ENCODE measurements at places on chromosomes 4 and X. TPM values are rescaled to one million over a fixed set of nuclear protein-coding genes. Genes with fewer than 3 reads are reported as not detected.

DNA sequence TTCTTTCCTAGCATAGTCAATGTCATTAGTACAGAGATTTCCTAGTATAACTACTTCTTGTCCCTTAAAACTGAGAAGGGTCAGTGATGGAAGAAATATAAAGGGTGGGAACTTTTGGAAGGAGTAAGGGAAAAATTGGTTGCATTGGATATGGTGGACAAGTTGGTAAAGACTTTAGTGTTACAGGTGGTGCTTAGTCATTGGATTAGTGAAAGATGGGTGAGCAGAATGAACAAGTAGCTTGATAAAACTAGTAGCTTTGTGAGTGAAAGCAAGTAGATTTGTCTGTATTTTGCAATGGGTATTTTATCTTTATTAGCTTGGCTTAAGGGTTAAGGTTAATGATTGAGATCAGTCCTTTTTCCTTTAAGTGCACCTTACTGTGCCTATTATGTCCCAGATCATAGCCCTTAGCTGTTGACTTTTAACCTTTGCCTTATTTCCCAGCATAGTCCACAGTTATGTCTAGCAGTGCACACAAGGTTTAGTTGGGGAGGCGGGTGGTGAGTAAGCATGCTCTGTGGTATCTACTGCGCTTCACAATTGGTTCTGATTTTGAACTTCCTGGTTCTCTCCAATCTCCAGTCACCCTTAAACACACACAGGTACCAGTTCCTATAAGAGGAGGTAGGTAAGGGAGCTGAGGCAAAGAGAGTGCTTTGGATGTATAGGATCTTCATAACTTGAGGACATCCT lies 9.5 kb downstream of the WDR44 start:
- no peak for DNase-seq

DNA sequence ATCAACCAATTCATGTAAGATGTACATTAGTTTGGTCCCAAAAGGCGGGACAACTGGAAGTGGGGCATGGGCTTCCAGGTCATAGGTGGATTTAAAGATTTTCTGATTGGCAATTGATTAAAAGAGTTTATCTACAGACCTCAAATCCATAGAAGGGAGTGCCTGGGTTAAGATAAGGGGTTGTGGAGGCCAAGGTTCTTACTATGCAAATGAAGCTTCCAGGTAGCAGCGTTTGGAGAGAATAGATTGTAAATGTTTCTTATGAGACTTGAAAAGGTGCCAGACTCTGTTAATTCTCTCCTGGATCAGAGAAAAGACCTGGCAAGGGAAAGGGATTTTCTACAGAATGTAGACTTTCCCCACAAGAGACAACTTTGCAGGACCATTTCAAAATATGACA lies 2.4 kb downstream of the MGST2 start:
- no peak for DNase-seq

Gene PNMA3
- total RNA-seq: 1.2 TPM

- DNase-seq: no peak
These were observed 20.7 kb upstream of the CSN1S1 start for GRCh38 chr4:69910016-69910782.

Gene CT47A7
- total RNA-seq: not detected

Gene UGT8
- 2.2 TPM for total RNA-seq

Gene ADH1B
- 142 TPM for total RNA-seq

DNA sequence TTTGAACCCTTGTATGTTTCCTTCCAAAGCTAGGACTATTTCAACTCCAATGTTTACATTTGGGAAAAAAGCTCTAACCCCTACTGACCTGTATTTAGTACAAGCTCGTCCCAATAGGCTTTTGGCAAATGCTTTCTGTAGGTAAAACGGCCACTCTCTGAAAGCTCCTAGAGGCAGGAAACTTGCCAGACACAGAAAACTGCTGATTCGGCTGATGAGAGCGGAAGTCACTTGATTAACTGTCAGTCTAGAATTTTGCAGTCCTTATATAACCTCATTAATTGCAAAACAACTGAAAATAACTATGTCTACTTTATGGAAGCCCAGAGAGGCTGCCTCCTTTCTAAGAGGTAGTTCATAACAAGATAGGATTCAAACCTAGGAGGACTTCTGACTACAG lies 108.1 kb downstream of the TSPAN7 start:
- no peak for DNase-seq

DNA sequence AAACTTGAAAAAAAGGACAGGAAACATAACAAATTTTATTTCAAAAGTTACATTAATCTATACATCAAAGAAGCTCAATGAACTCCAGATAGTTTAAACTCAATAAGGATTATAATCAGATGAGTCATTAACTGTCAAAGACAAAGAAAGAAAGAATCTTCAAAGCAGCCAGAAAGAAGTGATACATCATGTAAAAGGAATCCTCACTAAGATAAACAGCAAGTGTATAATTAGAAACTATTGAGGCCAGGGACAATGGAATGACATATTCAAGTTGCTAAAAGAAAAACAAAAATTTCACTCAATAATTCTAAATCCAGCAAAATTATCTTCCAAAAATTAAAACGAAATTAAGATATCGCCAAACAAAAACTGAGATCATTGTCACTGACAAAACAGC lies 161.6 kb upstream of the NWD2 start:
- DNase-seq: no peak

DNA sequence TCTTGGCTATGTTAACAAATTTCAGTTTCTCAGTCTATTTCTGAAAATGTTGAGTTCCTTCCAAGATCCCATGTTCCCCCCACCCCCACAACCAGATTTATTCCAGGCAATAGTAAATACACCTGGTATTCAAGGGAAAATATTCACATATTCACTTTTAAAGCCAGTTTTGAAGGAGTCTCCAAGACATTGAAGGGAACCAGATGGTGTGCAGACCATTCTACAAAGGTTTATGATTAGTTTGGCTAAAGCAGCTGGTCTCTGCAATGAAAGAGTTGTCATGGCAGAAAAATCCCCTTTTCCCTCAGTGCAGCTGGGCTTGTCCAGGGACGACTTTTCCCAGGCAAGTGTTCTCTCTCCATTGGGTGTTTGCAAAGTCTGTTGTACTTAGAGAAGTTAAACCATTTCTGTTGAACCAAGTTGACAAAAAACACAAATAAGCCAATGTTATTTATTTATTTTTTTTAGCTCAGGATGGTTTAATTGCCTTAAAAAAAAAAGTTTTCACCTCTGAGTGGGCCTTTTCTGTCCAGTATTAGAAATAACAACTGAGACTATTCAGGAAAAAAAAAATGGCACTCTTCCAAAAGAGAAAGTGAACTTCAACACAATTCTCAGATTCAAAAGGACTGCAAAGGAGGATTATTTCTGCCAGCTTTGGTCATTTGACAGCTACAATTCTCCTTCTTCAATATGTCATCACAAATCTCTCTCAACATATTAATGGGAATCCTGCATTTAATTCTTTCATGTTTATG lies 410.6 kb downstream of the IL1RAPL1 start:
- DNase-seq: no peak

DNA sequence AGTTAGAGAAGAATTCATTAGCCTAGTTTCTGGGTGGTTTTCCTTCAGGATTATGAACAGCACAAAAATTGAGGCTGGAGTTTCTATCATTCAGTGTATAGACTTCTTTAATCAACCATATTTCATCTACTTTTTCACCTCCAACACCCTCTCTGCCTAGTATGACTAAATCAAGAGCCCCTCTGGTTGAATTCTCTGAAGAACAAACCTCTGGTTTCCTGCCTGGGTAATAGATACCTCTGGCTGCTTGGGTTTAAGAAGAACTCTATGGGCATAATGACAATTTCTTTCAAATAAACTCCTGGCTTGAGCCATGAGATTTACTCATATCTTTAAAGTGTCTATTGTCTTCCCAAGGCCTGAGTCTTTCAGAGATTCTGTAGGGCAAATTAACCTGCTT lies 66.5 kb downstream of the C4orf33 start:
- DNase-seq: no peak

GRCh38 chrX:39396358-39396995 lies 595.2 kb downstream of the MID1IP1 start:
- DNase-seq: no peak

GRCh38 chr4:99264927-99265326 lies 25.9 kb downstream of the ADH1A start:
- no peak for DNase-seq

GRCh38 chrX:17370191-17370590 lies 4.8 kb upstream of the NHS start:
- DNase-seq: no peak

DNA sequence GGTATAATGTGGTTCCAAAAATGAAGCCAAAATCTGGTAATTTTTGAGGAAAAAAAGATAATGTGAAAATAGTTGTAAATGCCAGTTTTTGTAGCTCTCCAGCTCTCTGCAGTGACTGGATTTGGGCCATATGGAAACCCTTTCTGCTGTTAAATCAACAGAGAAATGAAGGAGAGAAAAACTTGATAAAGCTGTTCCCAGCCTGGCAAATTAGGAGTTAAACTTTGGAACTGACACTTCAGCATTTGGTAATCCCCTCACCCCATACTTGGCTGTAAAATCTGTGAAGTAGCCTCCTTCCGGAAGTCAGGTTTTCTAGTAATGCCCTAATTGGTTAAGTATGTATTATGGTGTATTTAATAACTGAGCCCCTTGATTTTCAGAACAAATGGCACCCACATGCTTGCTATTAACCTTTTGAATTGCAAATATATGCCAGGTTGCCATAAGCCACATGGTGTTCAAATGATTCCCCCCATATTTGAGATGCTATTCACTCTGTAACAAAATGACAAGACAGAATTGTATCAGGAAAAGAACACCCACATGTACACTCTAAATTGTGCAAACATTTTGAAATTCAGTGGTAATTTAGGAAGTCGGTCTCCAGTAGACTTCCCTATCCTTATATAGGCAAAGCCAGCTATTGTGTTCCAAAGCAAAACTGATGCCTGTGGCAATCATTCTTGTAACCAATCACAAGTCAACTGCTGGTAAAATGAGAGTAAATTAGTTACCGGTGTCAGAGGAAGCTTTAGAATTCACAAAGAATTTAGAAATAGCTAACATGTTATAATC lies 96.3 kb upstream of the ADAMTS3 start:
- DNase-seq: no peak

DNA sequence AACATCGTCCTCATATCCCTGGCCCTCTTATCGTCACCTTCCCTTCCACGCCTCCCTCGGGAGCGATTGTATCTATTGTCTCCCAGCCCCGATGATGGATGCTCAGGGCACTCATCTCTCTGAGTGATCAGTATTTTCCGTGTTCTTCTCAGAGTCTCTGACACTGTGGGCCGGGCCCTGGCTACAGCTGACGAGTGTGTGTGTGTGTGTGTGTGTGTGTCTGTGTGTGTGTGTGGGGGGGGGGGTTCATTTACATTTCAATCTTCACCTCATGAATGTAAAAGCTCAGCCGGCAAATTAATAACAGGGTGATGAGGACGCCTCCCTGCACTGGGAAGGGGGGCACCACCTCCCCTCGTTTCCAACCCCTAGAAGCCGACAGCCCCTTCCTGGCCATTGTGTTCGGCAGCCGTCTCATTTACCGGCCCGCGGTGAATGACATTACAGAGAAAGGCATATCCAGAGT lies 159.5 kb downstream of the SHOX start:
- DNase-seq: no peak

- DNase-seq: no peak
These were observed 24.6 kb upstream of the GPR50 start for GRCh38 chrX:151151665-151152267.

- DNase-seq: no peak
These were observed 23.5 kb downstream of the IRS4 start for GRCh38 chrX:108712886-108713285.

DNA sequence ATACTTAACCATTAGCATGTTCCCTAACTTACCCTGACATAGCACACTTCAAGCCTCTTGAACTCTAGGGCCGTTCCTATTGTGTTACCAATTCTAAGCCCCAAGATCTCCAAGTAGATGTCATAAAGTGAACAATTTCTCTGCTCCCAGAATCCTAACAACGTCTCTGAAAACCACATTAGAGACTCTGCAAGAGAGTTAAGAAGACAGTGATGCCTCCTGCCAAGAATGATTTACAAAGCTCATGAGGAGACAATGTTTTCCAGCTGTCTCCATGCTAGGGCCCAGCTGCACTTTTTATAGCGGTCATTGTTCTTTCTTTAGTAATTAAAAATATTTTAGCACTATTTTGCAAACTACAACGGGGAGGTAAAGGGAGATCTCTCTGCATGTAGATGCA lies 358.4 kb downstream of the PPP3CA start:
- DNase-seq: no peak

Gene KLF8
- 22.7 TPM for total RNA-seq

Gene NR3C2
- 31.6 TPM for total RNA-seq

GRCh38 chrX:88886908-88887307 lies 139.9 kb downstream of the CPXCR1 start:
- no peak for DNase-seq
